Endothelial cell (in vitro differentiated cells): ENCODE measurements at places on chromosomes 4 and X. TPM values are rescaled to one million over a fixed set of nuclear protein-coding genes. Genes with fewer than 3 reads are reported as not detected.

DNA sequence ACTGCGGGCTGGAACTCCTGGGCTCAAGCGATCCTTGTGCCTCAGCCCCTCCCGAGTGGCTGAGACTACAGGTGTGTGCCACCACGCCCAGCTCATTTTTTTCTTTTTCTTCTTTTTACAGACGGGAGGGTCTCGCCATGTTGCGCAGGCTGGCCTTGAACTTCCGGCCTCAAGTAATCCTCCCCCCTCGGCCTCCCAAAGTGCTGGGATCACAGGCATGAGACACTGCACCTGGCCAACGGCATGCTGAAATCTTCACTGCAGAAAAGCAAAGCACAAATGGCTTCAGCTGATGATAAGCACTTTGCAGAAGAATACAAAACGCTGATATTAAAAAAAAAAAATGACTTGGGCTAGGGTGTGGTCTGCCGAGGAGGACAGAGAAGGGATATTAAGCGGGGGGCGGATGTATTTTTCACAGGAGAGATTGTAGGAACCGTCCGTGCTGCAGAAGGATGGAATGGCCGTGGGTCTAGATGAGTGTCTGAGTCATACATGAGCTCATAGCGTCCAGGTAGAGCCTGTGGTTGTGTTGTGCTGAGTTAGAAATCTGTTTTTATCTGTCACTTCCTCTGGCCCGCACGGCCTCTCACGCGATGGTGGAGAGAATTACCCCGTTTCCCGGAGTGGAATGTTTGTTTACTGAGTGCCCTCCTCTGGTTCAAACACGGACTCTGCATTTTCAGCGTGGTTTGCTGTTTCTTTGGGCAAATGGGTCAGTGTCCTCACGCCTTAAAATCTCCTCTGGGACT is 8.5 kb upstream of the AKAP17A start:
- no peak for DNase-seq

DNA sequence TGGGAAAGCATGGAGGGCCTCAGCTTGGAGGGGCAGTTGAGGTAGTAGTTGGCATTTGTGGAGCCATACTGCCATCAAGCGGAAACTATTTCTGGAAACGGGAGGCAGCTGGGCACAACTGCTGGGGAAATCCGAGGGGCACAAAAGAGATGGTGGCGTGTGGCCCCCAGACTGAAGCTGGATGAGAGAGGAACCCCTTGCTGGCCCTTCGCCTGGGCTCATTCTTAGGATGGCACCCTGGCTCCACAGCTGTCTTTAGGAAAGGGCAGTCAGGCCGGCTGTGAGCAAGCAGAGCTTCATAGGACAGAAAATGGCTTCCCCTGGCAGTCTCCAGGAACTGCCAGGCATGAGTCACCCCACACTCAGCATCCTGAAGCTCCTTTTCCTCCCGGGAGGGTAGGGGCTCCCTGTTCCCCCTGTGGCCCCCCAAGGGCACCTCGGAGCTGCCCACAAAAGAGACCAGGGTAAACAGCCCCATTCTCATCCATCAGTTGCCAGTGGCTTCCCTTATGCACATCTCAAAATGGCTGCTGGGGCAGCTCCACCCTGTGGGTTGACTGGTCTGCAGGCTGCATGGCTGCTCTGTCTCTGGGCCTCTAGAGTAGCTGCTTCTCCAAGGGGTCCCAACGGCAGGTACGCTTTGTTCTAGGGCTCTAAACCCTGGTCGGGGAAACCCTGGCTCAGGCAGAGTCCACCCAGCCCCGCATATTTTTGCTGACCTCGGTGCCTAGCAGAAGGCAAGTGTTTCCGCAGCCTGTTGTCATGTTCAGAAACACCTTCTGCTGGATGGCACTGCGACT is 64.7 kb downstream of the NBDY start:
- no peak for DNase-seq

DNA sequence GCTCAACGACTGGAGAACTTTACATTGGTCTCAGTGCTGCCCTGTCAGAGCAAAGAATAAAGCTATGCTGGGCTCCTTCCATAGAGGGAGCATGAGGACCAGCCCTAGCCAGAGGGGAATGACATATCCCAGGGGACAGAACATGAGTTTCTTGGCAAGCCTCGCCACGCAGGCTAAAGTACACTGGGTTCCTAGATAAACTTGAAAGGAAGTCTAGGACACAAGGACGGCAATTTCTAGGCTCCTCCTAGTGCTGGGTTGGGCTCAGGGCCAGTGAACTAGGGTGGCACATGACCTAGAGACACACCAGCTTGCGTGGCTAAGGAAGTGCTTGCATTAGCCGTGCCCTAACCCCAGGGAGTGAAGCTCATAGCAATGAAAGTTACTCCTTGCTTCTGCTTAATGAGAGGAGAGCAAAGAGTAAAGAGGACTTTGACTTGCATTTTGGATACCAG is 141.0 kb downstream of the MAB21L2 start:
- no peak for DNase-seq

GRCh38 chr4:52914051-52914605 is 52.0 kb downstream of the RASL11B start:
- no peak for DNase-seq

DNA sequence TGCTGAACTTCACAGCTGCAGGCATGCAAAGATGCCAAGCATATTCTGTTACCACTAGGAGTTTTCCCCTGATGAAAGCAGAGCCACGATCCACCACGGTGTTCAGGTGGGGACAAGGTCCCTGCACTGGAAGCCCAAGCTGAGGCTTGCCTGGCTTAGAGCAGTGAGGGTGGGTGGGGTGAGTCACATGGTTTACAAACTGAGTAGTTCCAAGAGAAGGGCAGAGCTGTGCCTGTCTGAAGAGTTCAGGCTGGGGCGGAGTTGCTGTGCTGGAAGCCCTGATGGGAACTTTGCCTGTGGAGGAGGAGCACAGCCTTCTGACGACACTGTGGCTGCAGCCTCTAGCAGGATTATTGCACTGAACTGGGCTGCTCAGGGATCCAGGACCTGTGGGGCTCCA is 45.5 kb downstream of the FAM9B start:
- no peak for DNase-seq

DNA sequence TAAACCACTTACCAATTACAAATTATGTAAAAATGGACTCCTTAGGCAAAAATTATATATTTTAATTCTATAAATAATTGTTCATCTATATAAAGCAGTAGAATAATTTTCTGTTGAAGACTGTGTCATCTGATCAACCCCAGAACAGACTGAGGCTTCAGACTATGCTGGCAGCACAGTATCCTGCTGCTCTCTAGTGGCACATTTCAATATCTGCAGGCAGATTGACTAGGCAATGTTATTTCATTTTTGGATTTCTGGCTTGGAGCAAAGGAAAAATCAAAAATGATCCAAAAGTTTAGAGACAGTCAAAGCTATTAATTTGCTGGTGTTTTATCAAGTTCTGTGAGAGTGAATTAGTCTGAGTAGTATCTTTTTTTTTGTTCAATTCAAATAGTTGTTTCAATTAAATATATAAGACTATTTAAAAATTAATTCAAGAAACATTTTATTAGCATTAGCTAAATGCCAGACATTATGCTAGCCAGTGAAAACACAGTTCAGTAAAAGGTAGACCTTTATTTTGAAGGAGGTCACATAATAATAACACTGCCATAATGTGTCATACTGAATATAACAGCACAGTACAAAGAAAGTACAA is 21.3 kb upstream of the SULT1E1 start:
- DNase-seq, result no peak

GRCh38 chr4:80309294-80310004 is 26.1 kb upstream of the CFAP299 start:
- no peak for DNase-seq

DNA sequence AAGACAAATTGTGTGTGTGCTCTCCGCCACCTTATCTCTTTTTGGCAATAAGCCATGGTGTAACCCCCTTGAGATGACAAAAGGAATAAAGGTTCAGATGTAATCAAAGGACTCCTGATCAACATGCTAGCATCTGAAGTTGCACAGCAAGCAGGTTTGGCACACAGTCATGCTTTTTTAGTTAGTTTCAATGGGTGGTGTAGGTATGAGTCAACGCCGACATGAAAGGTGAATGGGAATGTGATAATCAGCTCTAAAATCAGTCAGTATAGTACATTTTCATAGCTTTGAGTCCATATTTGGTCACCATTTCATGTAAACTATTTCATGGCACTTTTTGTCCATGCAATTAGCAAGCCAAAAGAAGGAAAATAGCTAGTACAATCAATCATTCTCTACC is 50.4 kb upstream of the ETNPPL start:
- no peak for DNase-seq

DNA sequence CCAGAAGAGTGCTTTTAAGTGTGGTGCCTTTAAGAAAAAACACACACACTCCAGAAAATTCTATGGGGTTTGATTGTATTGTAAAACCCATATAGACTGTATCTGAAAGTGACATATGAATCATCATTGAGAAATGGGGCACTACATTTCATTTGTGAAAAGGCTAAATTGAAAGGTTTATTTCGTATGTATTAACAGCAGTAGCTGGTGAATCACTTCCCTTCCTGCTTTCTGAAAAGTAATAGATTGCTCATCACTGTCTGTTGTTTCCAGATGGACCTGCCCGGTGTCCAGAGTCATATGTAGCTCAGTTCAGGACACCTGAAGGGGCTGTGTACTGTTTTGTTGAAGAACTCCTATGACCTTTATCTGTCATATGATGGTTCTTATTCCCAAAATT is 28.1 kb upstream of the HPRT1 start:
- DNase-seq, result no peak

GRCh38 chr4:20265726-20266125 is 14.0 kb downstream of the SLIT2 start:
- DNase-seq, result no peak

DNA sequence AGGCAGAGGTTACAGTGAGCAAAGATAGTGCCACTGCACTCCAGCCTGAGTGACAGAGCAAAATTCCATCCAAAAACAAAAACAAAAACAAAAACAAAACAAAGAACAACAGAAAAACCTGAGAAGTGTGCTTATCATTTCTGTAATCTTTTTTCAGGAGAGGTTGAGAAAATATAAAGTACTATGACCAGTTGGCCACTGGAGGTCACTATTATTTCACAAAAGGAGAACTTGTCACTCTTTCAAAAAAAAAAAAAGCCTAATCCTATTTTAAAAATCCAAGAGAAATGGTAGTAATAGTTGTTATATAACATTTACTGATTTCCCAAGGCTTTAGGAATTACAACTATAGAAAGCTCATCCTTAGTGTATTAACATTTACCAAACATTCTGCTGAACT is 24.9 kb upstream of the RNF150 start:
- no peak for DNase-seq

- DNase-seq, result peak; percentile 44
Observed at GRCh38 chrX:17590892-17591740, 146.2 kb upstream of the SCML1 start.

GRCh38 chr4:184402239-184402638 is 72.1 kb downstream of the IRF2 start:
- DNase-seq, result no peak

GRCh38 chr4:94389595-94390267 is 47.1 kb upstream of the HPGDS start:
- no peak for DNase-seq

DNA sequence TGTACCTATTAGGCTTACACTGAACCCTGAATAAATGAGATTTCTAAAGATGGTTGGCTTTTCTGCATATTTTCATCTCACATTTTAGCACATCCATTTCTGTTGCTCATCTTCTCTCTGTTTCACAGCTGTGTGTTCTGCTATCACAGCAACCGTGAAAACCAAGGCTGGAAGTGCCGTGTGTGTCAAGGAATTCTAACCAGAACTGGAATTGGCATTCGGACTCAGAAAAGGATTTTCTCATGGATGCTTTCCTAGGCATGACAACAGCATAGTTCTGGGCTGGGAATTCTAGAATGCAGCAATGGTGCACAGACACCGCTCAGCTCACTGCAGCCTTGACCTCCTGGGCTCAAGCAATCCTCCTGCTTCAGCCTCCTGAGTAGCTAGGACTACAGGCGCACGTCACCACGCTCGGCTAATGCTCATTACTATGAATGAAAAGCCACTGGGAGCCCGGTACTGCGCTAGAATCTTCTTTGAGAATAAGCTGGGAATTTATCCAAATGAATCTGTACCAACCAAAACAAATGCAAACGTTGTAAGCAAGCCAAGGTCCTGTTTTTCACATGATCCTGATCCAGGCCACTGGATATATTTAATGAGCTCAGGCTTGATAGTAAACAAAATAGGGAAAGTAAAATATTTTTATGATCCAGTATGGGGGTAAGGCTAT is 105.2 kb downstream of the RBM47 start:
- DNase-seq, result no peak

- no peak for DNase-seq
Observed at GRCh38 chr4:176031922-176032321, 33.7 kb upstream of the WDR17 start.

GRCh38 chrX:139882299-139882698 is 50.6 kb downstream of the ATP11C start:
- DNase-seq, result no peak

- DNase-seq, result no peak
Observed at GRCh38 chrX:11757397-11757718, 679 bp upstream of the MSL3 start.

GRCh38 chr4:21949073-21949457 is 493 bp upstream of the KCNIP4 start:
- DNase-seq, result peak; percentile 17

GRCh38 chr4:173935622-173936405 is 347.7 kb downstream of the FBXO8 start:
- DNase-seq, result no peak

DNA sequence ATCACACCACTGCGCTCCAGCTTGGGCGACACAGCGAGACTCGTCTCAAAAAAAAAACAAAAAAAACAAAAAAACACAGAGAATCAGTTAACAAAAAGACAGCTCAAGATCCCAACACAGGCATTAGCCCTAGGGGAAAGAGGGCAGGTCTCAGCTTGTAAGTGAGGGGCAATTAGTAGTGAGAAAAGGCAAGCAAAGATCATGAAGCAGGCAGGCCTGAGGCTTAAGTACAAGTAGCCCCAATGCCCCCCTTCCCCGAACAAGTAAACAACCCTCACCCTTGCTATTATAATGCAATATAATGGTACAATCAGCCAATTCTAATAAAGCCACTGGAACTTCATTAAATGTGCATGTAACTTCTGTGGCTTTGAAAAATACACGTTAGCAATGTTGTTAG is 17.0 kb downstream of the ADGRA3 start:
- no peak for DNase-seq

DNA sequence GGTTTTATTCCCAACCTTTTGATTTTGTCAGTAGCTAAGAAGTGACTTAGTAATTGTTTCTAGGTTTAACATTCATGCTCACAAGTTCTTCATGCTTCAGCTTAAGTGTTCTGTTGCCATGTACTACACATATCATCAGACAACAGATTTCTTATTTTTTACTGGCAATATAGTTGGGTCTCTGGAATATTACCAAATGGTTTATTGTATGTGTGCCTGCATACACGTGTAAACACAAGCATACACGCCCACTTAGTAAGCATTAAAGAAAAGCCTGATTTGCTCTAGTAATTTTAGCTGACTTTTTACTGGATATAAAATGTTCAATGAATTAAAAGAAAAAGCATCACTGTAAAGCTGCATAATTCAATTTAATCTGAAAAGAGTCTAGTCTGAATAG is 199.8 kb downstream of the CAMK2D start:
- no peak for DNase-seq

GRCh38 chr4:42588909-42589308 is 68.0 kb downstream of the ATP8A1 start:
- no peak for DNase-seq

Gene STIM2
- 65.7 TPM for total RNA-seq

Gene UGT8
- 4.1 TPM for total RNA-seq

Gene OPHN1
- total RNA-seq, result 13.2 TPM

Gene GPR119
- not detected for total RNA-seq

Gene PDZD11
- 54.3 TPM for total RNA-seq

Gene NOX1
- total RNA-seq, result not detected

Gene NOCT
- 9.3 TPM for total RNA-seq

Gene PCSK1N
- 2.0 TPM for total RNA-seq

Gene CHRDL1
- 0.28 TPM for total RNA-seq

Gene NALF2
- total RNA-seq, result 0.74 TPM

Gene GUCY1B1
- 1.1 TPM for total RNA-seq
